ENCODE measurements at places on chromosomes 11 and 22.

GRCh38 chr11:43898574-43898973 is 17.9 kb downstream of the ALKBH3 start:
- no peak for DNase-seq

DNA sequence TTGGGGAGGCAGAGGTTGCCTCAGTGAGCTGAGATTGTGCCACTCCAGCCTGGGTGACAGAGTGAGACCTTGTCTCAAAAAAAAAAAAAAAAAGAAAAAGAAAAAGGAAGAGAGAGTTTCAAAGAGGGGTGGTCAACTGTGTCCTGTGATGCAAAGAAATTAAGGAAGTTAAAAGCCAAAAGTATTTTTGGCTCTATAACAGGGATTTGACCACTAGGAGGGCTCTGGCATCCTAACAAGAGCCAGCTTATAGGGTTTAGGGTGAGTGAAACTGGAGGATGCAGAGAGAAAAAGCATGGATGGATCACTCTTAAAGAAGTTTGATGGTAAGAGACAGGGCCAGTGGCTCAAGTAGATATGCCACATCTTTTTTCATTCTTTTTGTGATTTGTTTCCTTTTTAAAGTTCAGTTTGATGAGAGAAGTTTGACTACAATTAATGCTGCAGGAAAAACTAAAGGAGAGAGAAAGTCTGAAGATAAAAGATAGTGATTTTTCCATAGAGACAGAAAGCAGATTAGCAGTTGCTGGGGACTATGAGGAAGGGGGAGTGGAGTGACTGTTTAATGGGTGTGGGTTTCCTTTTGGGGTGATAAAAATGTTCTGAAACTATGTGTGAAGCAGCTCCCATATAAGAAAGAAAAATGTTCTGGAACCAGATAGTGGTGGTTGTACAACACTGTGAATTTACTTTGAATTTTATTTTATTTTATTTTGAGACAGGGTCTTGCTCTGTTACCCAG is 11.1 kb upstream of the MICAL2 start:
- DNase-seq: no peak

DNA sequence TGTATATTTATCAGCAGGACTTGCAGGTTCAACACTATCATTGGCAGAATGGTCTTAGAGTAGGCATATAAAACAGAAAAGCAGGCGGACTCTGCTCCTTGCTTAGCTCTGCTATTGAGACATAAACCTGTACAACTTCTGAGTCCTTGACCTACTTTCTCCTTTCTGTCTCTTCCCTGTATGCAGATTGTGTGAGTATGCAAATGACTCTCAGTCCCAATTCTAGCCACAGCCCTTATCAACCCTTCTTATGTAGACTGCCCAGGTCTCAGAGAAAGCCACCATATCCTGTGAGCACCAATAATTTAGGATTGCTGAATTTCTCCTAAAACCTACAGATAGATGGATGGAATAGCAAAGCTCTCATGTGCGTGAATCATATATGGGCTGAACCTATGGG is 367.6 kb upstream of the DDI1 start:
- no peak for DNase-seq

- peak; percentile 19 for DNase-seq
Measured at GRCh38 chr11:70327717-70328116, 57.2 kb downstream of the PPFIA1 start.

GRCh38 chr11:4375431-4376140 is 7.4 kb upstream of the OR52B4 start:
- no peak for DNase-seq

DNA sequence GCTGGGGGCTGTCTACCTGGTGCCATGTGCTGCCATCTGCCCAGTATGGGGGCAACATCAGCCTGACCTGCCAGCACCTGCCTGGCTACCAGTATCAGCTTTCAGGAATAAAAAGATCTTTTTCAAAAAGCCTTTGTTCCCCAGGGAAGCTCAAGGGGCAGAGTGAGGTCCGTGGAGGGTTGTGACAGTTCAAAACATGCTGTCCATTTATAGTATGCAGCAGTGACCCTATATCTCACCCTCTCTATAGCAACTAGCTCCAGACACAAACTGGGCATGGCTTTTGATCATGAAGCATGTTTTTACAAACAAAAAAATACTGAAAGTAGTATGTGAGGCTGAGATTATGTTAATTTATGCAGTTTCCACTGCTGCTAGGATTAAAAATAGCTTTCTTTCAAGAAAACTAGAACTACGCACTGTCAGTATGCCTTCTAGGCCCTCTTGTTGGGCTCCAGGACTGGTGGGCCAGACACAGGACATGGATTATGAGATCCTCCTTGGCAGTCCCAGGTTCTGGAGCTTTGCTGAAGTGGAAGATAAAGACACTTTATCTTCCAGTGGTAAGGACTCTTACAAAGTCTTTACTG is 23.4 kb downstream of the NAV2 start:
- DNase-seq: no peak

DNA sequence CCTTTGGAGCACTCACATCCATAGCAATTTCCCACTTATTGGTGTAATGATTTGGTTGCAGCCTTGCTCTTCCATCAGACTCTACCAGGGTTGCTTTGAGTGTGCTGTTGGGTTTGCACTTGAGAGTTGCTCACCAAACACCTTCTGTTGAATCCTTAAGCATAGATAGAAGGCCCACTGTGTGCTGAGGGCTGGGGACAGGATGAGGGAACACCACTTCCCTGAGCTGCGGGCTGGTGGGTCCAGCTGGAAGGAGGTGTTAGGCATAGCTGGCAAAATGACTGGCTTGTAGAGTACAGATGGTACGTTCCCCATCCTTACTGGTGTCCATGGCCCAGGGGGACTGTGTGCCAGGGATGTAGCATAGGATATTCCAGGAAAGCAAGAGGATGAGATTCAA is 3.9 kb downstream of the PRDM11 start:
- DNase-seq: no peak

DNA sequence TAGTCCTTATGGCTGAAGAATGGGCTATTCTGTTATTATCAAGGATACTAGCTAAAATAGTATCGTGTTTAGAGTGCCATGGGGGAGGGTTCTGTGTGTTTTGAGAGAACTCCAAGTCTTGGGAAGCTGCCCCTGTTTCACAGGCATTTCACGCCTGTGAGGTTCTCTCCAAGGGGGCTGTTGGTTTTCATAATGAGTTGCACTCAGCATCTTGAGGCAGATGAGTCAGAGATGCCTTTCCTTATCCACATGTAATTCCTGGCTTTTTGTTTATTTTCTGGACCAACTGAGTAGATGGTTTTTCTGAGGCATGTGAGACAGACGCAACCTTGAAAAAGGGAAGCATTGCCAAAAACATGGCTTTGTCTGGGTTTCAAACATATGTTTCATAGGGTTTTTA is 203.7 kb downstream of the ARHGAP42 start:
- no peak for DNase-seq

DNA sequence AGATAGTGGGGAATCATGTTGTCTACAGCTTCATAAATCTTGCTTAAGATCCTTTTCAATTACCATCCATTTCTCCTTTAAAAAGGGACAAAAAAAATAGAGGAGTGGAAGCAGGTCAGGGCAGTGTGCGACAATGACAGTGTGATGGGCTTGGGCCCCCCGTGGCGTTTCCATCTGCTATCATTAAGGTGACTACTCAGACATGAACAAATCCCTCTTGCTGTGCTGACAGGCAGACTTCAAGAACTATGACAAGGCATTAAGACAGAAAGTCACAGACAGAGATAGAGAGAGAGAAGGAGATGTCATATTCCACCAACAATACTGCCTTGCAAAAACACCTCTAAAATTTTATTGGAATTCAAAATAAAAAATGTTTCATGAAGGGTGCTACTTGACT is 263.2 kb downstream of the DCDC1 start:
- DNase-seq: no peak

- no peak for DNase-seq
Measured at GRCh38 chr11:35265755-35266454, 126.9 kb downstream of the CD44 start.

Data from GM19239 (cell line).